ENCODE measurements at places on chromosomes 3 and 15.

DNA sequence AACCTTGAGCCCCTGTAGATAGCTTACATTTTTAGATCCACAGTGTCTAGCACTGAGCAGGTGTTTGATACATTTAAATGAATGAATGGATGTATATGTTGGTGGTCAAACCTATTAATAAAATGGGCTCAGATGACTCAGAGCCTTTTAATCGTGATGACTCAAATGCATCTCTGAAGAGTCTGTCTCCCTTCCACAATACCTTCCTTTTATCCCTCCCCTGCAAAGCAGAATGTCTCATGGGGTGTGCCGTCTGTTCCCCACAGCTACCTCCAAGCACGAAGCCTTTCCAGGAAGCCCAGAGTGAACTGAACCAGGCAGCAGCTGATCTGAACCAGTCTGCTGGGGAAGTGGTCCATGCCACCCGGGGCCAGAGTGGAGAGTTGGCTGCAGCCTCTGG lies 303.5 kb upstream of the TPM1 start:
- DNase-seq: no peak

- peak; percentile 2 for DNase-seq
These were observed 17.0 kb downstream of the IREB2 start for GRCh38 chr15:78454992-78455391.

GRCh38 chr3:180698760-180699270 lies 19.5 kb upstream of the CCDC39 start:
- DNase-seq: no peak

GRCh38 chr15:44535523-44536301 lies 1.2 kb upstream of the EIF3J start:
- peak; percentile 31 for DNase-seq

- no peak for DNase-seq
These were observed 16.0 kb upstream of the NR2F2 start for GRCh38 chr15:96314518-96314917.
